Right lung (tissue), 10 donors: ENCODE measurements at places on chromosomes 4 and X.
A peak's percentile ranks its signal among the peaks of the same experiment; 100 is the strongest.

DNA sequence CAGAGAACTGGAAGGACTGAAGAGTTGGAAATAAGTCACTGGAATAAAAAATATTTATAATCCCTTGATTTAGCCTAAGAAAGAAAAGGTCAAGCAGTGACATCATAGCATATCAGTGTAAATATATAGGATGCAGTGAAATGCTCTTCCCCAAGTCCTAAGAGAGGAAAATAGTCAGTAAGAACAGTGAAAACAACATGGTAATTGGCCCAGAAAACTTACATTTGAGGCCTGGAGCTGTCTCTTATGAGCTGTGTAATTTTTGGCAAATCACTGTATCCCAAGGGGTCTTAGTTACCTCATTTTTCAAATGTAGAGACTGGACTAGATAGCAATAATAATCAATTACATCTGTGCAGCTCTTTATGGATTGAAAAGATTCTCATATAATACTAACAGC, 255.7 kb upstream of the AR start:
- DNase-seq: no peak

GRCh38 chrX:28135378-28136047, 154.3 kb upstream of the DCAF8L1 start:
- DNase-seq: no peak

- DNase-seq: no peak
These were observed 252.6 kb upstream of the ETNPPL start for GRCh38 chr4:109015413-109015810.

GRCh38 chr4:20251796-20252655, at the start of gene SLIT2:
Gene SLIT2, plus strand, starts transcription at chr4:20251905. Its CDS starts 1,911 bp downstream, at chr4:20253816.
- DNase-seq: peak; percentile 87

GRCh38 chrX:71536285-71536684, 3.4 kb downstream of the OGT start:
- no peak for DNase-seq

- no peak for DNase-seq
These were observed 35.2 kb downstream of the ARSF start for GRCh38 chrX:3076416-3076991.

GRCh38 chr4:150104404-150105027, 26.3 kb downstream of the DCLK2 start:
- DNase-seq: no peak

GRCh38 chr4:142416711-142417275, 429.3 kb downstream of the INPP4B start:
- no peak for DNase-seq

GRCh38 chr4:76283900-76284299, 22.6 kb upstream of the STBD1 start:
- DNase-seq: no peak

DNA sequence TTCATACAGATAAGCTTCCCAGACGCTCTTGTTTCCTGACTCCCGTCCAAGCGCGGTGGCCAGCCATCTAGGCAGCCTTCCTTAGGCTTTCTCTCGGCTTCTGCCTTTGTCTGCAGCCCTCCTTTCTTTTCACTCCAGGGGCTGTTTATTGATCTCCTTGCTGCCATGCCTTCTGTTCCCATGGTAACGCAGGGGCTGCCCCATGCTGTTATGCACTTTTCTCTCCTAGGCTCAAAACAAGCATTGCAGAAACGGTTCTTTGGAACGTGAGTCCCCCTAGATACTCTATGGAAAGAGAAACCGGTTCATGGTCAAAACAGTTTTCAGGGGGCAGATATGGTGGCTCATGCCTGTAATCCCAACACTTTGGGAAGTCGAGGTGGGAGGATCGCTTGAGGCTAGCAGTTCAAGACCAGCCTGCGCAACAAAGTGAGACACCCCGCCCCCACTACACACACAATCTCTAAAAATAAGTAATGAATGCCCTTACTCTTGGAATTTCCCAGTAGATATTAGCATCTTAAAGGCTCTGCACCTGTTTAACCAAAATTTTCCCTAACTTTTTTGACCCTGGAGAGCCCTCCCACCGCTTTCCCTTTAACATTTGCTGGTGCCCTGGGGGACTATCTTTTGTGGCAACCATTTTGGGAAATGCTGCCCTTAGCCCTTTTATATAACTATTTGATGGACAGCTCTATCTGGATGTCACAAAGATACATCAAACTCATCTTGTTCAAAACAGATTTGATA, 53.9 kb upstream of the ZNF157 start:
- no peak for DNase-seq

DNA sequence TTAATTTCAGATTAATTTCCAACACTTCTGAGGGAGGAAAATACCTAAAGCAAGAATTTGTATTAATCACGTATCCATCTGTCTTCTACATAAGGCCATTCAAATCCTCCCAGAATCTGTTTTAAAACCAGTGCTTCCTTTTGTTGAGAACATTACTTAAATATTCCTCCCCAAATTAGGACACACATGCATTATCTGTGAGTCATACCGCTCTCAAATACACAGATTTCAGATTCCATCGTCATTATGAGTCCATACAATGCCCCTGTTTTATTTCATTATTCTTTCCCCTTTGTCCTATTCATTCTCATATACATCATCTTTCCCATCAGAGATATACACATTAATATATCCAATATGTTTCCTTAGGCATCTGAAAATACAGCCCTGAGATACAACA, 57.3 kb upstream of the PRSS12 start:
- no peak for DNase-seq

- DNase-seq: no peak
These were observed 39.1 kb downstream of the MTNR1A start for GRCh38 chr4:186516287-186516686.

GRCh38 chrX:51336584-51336983, 4.0 kb downstream of the NUDT10 start:
- peak; percentile 14 for DNase-seq

DNA sequence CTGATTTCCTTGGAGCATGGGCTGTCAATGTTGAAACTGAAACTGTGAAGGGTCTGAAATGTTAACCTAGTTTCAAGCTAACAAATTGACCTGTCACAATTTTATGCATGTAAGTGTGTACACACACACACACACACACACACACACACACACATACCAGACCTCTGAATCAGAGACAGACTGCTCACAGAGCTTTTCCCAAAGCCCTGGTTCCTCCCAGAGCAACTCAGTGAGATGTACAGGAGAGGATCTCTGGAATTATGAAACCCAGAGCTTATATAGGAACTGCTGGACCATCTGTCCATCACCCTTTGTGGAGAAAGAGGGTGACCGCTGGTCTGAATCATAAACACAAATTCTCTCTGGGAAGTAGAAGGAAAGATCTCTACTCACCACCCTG, 228.1 kb upstream of the PRPS2 start:
- DNase-seq: no peak

DNA sequence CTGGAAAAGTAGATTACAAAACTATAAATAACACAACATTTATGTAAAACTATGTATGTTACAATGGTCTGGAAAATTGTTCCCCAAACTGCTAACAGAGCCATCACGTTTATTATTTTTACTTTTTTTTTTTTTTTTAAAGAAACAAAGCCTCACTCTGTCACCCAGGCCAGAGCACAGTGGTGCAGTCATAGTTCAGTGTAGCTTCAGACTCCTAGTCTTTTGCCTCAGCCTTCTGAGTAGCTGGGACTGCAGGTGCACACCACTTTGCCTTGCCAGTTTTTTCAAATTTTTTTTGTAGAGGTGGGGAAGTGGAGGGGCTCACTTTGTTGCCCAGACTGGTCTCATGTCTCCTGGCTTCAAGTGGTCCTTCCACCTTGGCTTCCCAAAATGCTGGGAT, 180.1 kb upstream of the SPRY1 start:
- no peak for DNase-seq

DNA sequence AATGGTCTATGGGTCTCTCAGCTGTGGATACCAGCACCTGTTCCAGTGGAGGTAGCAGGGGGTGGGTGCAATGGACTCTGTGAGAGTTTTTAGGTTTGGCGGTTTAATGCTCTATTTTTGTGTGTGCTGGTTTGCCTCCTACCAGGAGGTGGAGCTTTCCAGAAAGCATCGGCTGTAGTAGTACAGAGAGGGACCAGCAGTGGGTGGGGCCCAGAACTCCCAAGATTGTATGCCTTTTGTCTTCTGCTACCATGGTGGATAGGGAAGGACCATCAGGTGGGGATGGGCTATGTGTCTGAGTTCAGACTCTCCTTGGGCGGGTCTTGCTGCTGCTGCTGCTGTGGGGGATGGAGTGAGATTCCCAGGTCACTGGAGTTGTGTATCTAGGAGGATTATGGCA, 557.2 kb upstream of the GRID2 start:
- no peak for DNase-seq

GRCh38 chrX:71546879-71547278, 14.0 kb downstream of the OGT start:
- DNase-seq: no peak

GRCh38 chr4:166400270-166400894, 527.3 kb downstream of the TLL1 start:
- DNase-seq: no peak

DNA sequence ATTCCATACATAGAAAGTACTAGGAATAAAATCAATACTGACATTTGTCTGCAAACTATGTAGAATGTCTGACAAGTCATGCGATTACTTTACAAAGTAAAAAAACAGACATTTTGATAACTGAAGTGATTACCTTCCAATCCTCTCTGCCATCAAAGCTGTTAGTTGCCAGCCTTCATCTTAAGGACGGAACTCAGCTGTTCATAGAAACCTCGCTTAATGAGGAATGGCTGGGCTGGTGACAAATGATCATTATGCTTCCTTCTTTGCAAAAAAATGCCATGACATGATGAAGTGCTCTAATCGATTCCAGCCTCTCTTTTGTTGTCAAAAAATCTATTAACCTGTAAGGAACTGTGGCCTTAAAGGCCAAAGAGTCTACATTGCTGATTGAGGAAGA, 1214.9 kb upstream of the IGFBP7 start:
- no peak for DNase-seq

DNA sequence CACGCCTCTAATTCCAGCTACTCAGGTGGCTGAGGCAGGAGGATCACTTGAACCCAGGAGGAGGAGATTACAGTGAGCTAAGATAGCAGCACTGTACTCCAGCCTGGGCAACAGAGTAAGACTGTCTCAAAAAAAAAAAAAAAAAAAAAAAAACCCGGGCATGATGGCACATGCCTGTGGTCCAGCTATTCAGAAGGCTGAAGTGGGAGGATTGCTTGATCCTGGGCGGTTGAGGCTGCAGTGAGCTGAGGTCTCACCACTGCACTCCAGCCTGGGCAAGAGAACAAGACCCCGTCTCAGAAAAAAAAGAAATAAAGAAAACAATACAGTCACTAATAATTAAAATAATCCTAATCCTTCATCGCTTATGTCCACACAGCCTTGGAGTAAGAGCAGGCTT, 68.1 kb downstream of the APBB2 start:
- no peak for DNase-seq

DNA sequence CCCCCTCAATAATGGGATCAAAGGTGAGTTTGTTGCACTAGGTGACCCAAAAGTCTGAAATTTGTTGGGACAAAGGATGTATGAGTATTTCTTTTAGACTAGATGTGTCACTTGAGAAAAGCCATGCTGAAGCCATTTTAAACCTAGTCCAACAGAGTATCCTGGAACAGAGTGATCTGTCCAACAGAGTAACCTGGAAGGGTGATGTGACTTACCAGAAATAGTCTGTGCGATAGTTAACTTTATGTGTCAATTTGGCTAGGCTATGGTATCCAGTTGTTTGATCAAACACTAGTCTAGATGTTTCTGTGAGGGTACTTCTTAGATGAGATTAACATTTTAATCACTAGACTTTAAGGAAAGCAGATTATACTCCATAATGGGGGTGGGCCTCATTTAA, 154.5 kb downstream of the PARM1 start:
- DNase-seq: no peak

DNA sequence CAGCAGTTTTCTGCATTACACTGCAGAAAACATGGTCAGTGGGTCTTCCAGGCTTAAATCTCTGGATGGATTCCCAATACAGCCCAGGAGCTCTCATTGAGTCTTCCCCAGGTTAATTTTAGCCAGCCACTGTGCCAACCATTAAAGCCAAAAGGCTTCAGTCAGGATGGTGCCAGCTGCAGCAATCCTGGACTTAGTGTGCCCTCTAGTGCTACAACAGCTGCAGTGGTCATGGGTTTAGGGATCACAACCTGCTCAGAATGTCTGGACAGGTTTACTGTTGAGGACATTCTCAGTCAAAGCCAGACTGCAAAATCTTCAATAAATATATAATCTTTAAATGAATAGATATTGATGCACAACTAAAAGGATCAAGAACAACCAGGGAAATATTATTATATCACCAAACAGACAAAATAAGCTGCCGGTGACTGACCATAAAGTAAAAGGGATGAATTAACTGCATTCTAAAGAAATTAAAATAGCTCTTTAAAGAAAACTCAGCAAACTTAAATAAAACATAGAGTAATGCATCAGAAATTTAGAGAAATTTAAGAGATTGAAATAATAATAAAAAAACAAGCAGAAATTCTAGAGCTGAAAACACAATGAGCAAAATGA, 639.9 kb downstream of the SPOCK3 start:
- DNase-seq: no peak

DNA sequence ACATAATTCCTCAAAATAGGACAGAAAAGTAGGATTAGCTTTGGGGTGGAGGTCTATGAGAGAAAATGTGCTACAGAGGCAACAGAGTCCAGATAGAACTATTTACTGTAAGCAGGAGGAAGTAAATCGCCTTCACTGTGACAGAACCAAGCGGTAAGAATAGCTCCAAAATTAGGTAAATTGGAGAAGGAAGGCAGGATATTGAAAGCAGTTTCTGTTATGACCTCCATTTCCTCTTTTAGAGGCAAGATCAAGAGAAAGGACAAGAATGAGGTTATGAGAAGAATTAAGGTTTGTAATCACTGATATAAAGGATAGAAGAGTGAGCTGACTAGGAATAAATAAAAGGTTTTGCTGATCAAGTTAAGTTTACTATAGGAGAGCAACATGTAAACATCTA, 44.1 kb upstream of the NEUROG2 start:
- no peak for DNase-seq

GRCh38 chrX:75544786-75545185, 21.9 kb upstream of the ZDHHC15 start:
- no peak for DNase-seq

DNA sequence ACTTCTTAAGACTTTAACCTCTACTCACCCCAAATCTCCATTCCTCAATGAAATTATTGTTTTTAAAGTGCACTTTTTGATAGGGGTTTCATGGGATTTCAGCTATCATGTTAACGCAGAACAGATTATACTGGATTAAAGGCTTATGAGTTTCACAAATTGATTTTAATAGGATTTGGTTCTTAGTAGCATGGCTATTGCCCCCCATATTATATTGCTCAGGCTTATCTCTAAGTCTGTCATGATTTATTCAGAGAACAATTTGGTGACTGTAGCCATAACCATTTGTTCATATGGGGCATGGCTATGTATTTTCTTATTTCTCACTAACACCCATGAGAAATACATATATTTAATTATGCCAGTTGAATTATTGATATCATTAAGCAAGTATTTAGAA, 57.0 kb downstream of the MND1 start:
- DNase-seq: no peak
